ENCODE measurements at places on chromosomes 6 and 20.

- DNase-seq: no peak
Measured at GRCh38 chr20:58664883-58665282, 13.8 kb downstream of the STX16 start.

DNA sequence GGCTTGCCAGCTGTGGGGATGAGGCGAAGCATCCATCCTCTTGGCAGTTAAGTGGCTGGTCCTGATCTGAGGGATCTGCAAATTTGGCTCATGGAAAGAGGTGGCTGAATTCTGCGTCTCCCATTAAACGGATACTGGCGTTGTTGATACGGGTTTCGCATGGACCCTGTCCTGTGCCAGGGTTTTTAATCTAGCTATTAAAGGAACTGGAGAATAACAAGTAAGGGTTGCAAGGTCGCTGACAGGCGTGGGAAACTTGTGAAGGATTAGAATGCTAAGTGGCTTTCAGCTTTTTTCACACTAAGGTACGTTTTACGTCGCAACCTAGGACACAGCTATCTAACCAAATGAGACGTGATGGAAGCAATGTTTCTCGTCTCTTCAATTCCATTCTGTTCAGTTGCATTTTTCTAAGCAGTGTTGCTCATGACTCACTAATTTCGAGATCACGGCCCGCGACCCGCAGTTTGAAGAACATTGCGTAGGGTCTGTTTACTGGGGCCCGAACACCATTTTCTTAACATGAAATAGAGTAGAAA is 852 bp downstream of the GMNN start:
- DNase-seq: no peak

GRCh38 chr20:14956026-14956425 is 618.6 kb upstream of the FLRT3 start:
- no peak for DNase-seq

GRCh38 chr20:54212871-54213270 is 5.0 kb downstream of the PFDN4 start:
- DNase-seq: no peak

DNA sequence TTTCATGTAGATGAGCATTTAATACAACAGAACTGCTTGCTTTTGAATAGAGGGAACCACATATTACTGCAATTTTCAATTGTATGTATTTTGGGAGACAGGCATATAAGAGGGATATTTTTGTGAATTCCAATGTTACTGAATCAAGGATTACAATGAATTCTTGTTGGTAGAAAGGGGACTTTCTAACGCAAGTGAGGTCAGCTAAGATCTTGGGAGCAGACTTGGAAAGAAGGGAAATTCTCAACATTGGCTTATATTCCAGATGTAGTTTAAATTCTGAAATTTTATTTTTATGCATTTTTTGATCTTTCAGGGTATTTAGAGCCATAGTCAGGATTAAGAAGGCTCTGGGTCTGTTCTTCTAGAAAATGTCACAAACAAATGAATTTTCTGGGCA is 43.3 kb upstream of the CTAGE9 start:
- no peak for DNase-seq

DNA sequence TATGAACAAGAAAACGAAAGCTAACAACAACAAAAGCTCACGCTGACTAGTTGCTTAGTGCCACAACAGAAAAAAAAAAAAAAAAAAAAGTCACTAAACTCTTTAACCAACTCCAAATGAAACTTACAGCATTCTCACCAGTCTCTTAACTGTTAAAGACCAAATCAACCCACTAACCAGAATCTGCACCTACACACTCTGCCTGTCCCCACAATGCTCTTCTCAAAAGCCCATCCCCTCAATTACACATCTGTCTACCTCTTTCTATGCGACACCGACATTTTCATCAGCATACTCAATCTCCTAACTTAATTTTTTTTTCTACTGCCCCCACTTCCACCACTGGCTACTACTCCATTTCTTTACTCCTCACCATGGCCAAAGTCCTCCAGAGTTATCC is 34.3 kb downstream of the NOL7 start:
- no peak for DNase-seq

DNA sequence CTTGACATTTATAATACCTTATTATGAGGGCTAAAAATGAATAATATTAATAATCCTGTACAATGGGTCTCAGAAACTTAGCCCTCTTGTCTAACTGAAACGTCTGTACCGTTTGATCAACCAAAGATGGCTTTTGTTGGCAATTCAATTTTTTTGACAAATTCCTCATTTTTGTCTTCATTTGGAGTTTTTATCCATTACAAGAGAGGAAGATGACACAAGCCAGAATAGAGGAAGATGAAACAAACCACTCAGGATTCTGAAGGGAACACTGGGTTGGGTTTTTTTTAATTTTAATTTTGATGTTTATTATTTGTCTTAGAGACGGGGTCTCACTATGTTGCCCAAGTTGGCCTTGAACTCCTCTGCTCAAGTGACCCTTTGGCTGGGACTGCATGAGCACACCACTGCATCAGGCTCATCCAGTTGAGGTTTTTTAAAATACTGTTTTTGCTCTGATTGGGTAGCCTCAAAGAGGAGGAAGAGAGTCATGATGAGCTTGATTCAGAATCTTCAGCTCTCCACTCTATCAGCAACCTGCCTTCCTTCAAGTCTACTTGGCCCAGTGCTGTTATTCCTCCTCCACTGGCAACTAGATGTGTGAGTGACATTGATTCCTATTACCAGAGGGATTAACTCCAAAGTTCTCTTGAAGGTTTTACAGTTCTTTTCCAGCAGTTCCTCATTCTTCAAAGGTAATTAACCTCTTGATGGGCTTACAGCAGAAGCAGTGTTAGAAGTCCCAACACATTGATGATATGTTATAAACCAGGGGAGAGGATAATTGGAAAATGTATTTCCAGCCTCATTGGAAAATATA is 71.3 kb downstream of the ATXN1 start:
- DNase-seq: no peak

Data from stimulated activated CD8-positive, alpha-beta memory T cell treated with anti-CD3 and anti-CD28 coated beads, Interleukin-4, amount 100 ng/mL, for 4 hours (primary cell).